Caco-2 (cell line): ENCODE measurements at places on chromosomes 3 and 15. TPM values are rescaled to one million over a fixed set of nuclear protein-coding genes. Genes with fewer than 3 reads are reported as not detected.

DNA sequence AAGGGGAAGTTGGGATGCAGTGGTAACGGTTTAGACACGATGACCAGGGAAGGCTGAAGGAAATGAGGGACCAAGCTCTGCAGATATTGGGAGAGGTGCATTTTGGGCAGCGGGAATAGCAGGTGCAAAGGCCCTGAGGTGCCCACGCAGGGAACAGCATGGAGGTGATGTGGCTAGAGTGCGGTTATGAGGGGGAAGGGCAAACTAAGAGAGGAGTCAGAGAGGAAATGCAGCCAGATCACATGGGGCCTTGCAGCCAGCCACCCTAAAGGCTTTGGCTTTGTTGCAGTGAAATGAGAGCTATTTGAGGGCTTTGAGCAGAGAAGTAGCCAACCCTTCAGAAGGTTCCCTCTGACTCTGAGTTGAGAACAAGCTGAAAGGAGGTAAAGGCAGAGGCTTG, 2.6 kb downstream of the SPATA12 start:
- DNase-seq: no peak

- no peak for DNase-seq
These were observed 32.6 kb downstream of the SERPINI2 start for GRCh38 chr3:167441256-167441655.

TGFBR2 gene
- total RNA-seq: 40.5 and 41.9 TPM in 2 replicates

DNA sequence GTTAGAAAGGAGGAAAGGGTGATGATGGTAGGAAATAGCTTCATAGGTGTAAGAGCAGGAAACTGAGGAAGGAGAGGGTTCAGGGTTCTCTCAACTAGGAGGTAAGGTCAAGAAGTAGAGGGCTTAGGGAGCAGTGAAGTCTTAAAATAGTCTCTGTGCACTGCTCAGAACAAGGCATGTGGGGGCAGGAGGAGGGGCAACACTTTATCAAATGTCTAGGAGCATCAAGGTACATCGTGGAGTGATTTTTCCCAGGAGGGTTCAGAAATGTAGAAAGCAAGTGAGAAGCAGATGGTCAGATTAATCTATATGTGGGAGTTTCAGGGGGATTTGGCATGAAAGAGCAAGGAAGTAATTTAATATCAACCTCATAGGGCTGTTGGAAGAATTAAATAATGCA, 58.8 kb downstream of the TNIK start:
- no peak for DNase-seq

CAMK2N2 gene
- 0.46 and 0.66 TPM in 2 replicates for total RNA-seq

MUC20 gene
- total RNA-seq: 0.88 and 1.9 TPM in 2 replicates

- no peak for DNase-seq
These were observed 18.7 kb downstream of the PDE8A start for GRCh38 chr15:85000189-85000864.

GRCh38 chr3:186152889-186153292, 44.0 kb upstream of the ETV5 start:
- DNase-seq: no peak

GRCh38 chr15:99845009-99845408, 111.8 kb upstream of the LYSMD4 start:
- no peak for DNase-seq

DNA sequence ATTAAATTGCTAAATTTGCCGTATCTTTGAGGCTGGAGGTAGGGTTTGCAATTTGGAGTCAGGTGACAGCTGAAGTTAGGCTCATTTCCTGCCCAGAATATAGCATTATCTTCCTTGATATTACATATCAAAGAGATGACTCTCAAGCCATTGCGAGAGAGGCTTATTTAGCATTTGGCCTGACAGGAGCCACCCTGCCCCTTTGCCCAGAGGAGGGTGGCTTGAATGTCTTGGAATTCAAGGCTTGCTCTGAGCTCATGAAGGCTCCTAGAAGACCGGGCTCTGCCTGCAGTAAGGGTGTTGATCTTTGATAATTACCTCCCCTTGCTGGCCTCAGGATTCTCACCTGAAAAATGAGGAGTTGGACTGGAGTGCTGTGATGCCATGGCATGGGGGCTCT, 251.4 kb upstream of the C2CD4B start:
- no peak for DNase-seq

TGM5 gene
- not detected in 2 replicates for total RNA-seq

- no peak for DNase-seq
These were observed 89.5 kb downstream of the GADL1 start for GRCh38 chr3:30804984-30805383.

BFSP2 gene
- not detected in 2 replicates for total RNA-seq

DNA sequence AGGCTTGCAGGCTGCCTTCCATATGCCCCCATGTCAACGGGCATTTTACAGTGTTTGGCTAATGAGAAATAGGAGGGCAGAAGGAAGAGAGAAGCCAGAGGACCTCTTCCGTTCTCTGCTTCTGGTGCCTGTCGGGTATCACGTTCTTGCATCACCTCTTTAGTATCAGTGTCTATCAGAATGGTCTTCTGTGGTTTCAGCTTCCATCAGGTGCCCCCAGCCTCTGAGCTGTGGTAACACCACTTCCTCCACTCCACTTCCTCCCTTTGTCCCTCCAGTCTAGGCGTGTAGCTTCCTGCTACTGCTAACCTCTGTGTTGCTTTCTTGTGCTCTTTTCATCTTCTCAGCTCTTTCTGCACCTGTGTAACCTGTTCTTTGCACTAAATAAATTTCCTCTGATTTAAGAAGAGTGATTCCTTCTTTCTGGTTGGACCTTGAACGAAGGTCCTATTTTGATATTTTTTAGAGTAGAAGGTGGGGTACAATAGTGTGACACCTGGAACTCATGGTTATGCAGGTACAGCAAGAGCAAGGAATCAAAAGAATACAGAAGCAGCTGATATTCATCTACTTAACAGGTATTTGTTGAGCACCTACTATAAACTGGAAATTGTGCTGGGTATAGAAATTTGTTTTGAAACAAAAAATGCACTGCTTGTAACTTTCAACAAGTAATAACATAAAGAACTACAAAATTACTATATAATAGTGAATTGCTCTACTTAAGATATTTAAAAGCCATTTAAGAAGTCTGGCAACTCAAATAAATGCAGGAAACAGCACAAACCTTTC, 27.4 kb upstream of the FOXB1 start:
- DNase-seq: no peak

- DNase-seq: no peak
These were observed 2.2 kb upstream of the UBA3 start for GRCh38 chr3:69082361-69082760.

DNA sequence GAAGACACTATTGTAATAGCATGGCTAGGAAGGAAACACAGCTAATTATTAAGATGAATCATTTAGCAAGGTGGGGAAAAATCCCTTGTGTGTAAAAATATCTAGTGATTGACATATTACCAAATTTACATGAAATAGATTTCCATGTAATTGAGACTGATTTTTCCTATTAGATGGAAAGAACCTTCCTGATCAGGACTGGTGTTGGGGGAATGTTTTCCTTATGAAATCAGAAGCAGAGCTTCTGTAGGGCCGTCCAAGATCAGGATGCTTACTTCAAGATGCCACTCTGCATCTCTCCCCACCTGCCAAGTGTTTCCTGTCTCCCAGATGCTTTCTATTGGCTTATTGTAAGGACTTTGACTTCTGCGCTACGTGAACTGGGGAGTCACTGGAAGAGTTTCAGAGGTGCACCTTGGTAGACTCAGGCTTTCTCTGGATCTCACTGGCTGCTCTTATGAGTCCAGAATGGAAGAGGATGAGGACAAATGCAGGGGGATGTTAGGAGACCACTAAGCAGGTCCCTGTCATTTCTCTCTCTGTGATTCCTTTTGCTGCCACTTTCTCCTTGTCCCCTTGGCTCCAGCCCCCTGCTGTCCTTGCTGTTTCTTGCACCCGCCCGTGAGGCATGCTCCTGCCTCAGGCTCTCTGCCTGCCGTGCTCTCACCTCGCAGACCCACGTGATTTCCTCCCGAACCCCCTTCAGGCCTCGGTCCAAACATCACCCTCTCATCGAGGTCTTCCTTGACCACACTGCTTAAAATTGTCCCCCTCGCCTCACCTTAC, 30.1 kb downstream of the BTD start:
- DNase-seq: no peak

DNA sequence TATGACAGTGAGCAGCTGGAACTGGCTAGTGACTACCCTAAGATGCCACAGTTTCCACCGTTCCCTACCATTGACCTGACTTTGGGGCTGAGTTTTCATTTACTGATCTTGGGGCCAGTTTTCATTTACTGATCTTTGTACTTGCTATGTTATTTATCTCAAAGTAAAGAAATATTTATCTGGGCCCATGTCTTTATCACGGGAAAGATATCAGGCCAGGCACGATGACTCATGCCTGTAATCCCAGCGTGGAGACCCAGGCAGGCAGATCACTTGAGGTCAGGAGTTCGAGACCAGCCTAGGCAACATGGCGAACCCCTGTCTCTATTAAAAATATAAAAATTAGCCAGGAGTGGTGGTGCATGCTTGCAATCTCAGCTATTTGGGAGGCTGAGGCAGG, 83.5 kb downstream of the EOMES start:
- DNase-seq: no peak

GRCh38 chr15:66053991-66054390, 184.7 kb downstream of the RAB11A start:
- no peak for DNase-seq

- no peak for DNase-seq
These were observed 59.8 kb downstream of the AGTR1 start for GRCh38 chr3:148757238-148758215.

TMF1 gene
- 30.2 and 35.0 TPM in 2 replicates for total RNA-seq

- no peak for DNase-seq
These were observed 5.5 kb upstream of the TEX55 start for GRCh38 chr3:119140466-119140865.

GOLGA6L7 gene
- not detected in 2 replicates for total RNA-seq

DNA sequence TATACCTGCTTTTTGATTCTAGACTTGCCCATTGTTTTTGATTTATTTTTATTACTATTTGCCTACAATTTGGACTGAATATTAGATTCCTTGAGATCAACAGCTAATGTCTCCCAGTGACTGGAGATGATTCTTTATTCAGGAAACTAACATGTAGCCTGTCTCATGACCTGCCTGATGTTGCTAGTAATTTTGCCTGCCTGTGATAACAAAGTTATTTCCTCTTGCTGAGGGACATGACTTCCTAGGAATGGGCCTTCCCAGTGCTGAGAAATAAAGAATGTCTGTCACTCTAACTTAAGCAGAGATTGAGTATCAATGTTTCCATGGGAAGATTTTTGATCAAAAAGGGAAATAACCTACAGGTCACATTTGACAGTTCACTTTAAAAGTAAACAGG, 13.4 kb upstream of the NPHP3 start:
- DNase-seq: no peak

TMEM212 gene
- not detected in 2 replicates for total RNA-seq

GRCh38 chr3:19364148-19364547, 215.8 kb downstream of the KCNH8 start:
- DNase-seq: peak; percentile 36

DNA sequence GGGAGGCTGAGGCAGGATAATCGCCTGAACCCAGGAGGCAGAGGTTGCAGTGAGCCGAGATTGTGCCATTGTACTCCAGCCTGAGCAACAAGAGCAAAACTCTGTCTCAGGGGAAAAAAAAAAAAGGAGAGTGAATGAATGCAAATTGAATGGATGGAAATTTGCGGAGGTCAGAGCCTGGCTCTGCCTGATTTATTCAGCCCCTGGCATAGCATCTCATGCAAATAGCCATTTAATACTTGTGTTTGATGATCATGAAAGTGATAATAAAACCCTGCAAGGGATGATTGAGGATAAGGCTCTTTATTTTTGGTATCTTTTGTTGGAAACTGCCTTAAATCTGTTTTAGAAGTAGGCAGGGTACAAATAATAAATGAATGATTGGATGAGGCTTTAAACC, 133.0 kb upstream of the SEMA6D start:
- no peak for DNase-seq

DNA sequence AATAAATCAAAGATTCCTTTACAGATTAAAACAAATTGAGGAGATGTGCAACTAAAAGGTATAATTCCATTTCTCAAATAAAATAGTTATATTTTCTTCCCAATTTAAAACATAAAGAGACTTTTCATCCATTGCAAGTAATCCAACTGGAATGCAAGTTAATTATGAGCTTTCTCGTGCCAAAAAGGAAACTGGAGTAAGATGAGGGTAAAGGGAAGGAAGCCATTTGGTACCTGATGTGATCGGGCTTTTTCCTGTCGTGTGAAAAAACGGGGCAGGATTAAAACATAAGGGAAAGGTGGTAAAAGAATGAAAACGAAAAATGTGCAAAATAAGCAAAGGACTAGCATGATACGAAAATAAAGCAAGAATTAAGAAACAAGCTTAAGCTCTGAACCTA, 41.8 kb upstream of the XXYLT1 start:
- no peak for DNase-seq

GRCh38 chr3:12879191-12879815, 37.9 kb upstream of the RPL32 start:
- DNase-seq: no peak

- DNase-seq: no peak
These were observed 344.9 kb upstream of the SLCO3A1 start for GRCh38 chr15:91508633-91509032.

GRCh38 chr3:72760225-72760624, 88.0 kb downstream of the SHQ1 start:
- DNase-seq: no peak

DNA sequence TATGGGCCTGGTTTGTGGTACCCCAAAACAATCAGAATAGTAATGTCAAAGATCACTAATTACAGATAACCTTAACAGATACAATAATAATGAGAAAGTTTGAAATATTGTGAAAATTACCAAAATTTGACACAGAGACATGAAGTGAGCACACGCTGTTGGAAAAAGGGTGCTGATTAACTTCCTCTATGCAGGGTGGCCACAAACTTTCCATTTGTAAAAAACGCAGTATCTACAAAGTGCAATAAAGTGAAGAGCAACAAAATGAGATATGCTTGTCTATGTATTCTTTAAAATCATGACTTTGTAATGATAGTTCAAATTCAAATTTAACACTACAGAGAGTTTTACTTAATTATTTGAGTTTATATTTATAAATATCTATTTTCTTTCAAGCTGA, 7.6 kb upstream of the TIGIT start:
- DNase-seq: no peak

GRCh38 chr3:81199587-81199986, 561.9 kb downstream of the GBE1 start:
- no peak for DNase-seq

GRCh38 chr3:41419809-41420208, 220.5 kb downstream of the CTNNB1 start:
- no peak for DNase-seq

SLC24A5 gene
- total RNA-seq: not detected in 2 replicates

DNA sequence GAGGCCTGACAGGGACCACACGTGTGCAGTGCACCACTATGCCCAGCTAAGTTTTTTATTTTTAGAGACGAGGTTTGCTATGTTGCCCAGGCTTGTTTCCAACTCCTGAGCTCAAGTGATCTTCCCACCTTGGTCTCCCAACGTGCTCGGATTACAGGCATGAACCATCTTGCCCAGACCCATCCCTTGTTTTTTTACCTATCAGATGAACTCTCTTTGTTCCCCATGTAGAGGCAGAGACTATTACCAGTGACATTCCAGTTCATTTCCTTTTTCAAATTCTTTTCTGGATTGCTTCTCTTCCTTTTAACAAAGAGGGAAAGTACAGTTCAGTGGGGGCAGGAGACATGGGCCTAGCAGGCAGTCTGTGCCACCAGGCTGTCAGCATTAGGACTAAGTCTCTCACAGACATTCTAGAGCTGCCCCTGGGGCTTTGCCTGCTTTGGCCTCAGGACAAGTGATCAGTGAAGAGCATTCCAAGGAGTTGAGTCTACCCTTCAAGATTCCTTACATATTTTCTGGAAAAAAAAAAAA, 103.5 kb upstream of the SLC7A14 start:
- DNase-seq: peak; percentile 80

TNFSF10 gene
- total RNA-seq: not detected in 2 replicates

GRCh38 chr3:51389423-51390183, 1.5 kb upstream of the RBM15B start:
- peak; percentile 67 for DNase-seq

GRCh38 chr3:13150624-13151023, 77.4 kb upstream of the IQSEC1 start:
- no peak for DNase-seq
